ENCODE measurements at places on chromosomes 5 and 9. TPM values are rescaled to one million over a fixed set of nuclear protein-coding genes. Genes with fewer than 3 reads are reported as not detected.

DNA sequence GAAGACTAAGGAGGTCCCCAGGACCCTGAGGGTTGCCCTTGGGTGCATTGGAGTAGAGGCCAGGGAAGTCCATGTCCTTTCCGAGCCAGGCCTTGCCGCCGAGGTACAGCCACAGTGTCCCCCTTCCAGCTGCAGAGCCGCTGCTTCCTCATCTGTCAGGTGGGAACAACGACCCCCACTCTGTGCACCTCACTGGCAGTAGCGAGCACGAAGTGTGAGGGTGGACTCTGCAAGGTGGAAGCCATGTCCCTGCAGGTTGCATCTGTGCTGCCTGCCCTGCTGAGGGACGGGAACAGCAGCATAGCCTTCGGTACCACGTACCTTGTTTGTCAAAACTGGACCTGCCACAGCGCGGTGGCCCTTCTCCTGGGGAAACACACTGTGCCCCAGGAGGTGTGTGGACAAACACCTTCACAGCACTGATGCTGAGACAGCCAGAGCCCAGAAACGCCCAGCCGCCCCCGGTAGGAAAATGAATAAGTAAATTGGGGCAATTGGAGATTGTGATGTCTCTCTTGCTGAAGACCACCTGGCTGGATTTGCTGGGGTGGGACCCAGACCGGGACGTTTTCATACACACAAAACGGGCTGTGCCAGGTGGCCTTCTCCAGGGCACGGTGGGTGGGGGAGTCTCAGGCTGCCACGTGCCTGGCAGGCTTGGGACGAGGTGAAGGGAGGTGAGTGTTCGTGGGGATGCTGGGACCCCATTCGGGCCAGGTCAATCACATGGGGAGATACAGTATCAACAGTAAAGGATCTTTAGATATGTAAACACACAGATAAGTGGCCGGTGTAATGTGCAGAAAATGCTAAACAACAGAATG is 157.3 kb downstream of the RXRA start:
- no peak for DNase-seq

The IL5 gene
- 0.25 TPM for total RNA-seq

- DNase-seq = no peak
These were observed 616.0 kb upstream of the EDIL3 start for GRCh38 chr5:85000671-85001070.

GRCh38 chr9:72551306-72551705 is 29.9 kb downstream of the TMC1 start:
- DNase-seq = no peak

DNA sequence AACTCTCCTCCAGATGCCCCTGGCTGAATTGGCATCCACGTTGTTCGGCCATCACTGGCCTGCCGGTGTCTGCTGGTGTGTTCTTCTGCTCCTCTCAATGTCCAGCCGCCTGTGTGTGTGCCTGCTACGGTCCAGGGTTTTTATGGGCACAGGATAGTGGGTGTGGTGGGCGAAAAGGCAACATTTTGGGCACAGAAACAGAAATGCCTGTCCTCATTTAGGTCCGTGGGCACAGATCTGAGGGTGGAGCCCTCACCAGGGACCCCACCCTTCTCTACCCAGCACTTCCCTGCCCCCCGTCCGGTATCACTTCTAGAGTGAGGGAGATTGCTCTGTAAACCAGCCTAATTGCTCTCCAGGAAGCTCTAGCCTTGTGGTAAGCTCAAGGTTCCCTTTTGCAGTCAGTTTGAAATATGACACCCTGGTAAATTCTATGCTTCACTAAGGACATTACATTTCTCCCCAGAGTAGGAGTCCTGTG is 410.1 kb downstream of the MAT2B start:
- no peak for DNase-seq

GRCh38 chr5:54838843-54839242 is 146.6 kb downstream of the ESM1 start:
- no peak for DNase-seq

GRCh38 chr9:136829412-136829811 is 12.9 kb upstream of the AJM1 start:
- no peak for DNase-seq

GRCh38 chr5:141475625-141476131 is at the start of gene PCDHGC3:
Gene PCDHGC3, plus strand, starts transcription at chr5:141475966. Its CDS starts 151 bp downstream, at chr5:141476117.
- no peak for DNase-seq

- no peak for DNase-seq
These were observed 1.3 kb downstream of the OR2S2 start for GRCh38 chr9:35956651-35957050.

DNA sequence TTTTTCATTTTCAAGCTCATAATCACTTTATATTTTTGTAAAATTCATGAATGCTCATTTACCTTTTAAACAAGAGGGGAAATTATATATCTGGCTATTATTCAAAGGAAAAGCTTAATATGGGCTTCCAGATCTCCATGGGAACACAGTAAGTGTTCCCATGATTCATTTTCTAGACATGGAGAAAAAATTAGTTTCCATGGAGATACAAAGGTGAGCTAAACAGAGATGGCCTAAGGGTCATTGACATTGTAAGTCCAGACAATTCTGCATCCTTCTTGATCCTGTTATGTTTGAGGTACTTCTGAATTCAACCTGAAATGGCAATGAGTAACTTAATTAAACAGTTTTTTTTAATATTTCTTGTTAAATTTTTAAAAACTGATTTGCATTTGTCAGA is 341.4 kb upstream of the PRR16 start:
- DNase-seq = no peak

- DNase-seq = no peak
These were observed 161.1 kb downstream of the TARS1 start for GRCh38 chr5:33601881-33602280.

The PCDHAC2 gene
- total RNA-seq = not detected

DNA sequence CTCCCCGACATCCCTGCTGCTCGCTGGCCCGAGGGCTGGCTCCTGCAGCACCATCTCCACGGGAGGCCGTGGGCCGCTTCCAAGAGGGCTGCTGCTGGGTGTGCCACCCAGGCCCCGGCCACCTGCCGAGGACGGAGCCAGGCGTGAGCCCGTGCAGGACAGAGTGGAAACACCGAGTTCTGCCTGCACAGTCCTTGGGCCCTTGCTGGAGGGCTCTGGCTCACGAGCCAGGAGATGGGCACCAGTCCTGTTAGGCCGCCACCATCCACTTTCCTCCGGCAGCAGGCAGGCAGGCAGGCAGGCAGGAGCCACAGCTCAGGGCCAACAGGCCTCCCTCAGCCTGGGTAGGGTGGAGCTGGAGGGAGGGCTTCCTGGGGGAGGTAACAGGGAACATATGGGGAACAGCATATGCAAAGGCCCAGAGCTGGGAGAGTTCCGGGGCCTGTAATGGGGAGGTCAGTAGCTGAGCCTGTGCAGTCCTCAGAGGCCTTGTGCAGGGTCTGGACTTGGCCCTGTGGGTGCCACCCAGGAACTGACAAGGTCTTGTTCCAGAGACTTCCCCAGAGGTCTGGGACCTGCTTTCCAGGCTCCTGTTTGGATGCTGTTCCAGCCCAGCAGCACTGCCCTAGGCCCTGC is 31.9 kb downstream of the RXRA start:
- no peak for DNase-seq
